Stimulated activated naive CD4-positive, alpha-beta T cell (primary cell): ENCODE measurements at places on chromosomes 12 and 14.

DNA sequence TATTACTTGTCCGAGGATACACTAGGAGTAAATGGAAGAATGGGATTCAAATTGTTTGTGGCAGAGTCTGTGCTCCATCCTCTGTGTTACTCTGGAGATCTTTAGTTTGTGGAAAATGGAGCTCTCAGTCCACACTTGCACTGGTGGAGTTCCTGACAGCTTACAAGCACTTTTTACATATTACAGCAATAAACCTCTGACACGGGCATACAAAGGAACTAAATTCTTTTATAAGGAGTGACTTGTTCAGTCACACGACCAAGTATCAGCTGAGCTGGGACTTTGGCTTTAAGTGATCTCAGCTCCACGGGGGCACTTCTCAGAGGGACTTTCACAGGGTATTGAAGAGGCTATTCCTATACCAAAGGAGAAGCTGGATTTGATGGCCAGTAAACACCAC is 417.5 kb downstream of the LRIG3 start:
- DNase-seq: no peak

DNA sequence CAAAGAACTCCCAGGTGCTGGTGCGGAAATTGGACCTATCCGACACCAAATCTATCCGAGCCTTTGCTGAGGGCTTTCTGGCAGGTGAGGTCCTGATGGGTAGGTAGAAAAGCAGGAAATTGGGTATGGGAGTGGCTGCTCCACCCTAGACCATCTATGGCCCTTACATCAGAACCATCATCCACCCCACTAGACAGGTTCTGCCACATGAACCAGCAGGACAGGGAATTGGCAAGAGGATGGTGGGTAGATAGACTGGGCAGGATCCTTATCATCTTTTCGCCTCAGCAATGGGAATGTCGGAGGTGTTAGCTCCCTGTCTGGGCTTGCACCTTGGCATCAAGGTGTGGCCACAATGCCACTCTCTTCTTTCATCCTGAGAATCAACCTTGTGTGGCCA is 23.5 kb downstream of the RDH12 start:
- no peak for DNase-seq

- no peak for DNase-seq
Observed at GRCh38 chr12:69524755-69525469, 54.7 kb downstream of the FRS2 start.

DNA sequence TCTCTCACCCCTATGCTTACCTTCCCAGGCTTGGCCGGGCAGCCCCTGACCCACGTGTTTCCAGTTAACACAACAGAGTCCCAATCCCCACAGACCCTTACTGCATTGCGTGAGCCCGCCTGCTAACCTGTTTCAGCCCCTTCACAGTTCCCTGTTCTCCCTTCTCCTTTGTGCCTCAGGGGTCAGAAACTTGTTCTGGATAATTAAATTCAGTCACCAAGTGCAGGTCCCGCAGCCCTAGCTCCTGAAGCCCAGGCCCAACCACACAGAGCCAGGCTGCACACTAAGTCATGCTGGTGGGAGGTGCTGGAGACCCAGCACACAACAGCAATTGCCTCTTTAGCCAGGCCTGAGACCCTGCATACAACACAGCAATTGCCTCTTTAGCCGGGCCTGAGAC is 9.6 kb downstream of the ISM2 start:
- no peak for DNase-seq

- DNase-seq: no peak
Observed at GRCh38 chr12:63362791-63363190, 211.8 kb upstream of the AVPR1A start.

DNA sequence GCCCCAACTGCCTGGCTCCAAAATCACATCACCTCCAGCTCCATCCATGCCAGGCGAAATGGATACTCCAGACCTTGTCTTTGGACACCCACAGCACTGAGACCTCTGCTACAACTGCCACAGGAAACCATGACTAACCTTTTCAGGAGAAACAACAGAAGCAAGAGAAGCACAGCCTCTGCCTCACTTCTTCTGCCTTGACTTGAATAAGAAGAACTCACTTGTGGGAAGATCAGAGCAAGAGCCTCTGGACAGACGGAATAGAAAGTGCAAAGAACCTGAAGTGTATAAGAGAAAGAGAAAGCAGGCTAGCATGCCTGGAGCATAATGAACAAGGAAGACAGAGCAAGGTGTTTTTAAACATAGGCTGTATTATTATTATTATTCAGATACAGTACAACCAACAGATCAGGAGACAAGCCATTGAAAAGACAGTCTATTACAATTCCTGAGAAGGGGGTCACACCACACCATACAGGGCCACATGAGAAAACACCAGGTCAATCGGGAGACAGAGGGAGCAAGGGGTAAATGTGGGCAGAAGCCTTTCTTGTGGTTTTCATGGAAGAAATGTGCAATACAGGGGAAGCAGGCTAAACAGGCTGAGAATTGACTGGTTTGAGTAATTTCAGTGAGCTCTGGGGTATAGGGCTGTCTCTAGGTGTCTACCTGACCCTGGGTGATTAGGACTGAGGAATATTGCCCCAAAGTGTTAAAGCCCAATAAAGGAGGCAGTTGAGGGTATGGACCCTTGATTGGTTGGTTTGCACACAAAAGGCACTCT is 7.4 kb upstream of the OR10P1 start:
- no peak for DNase-seq

DNA sequence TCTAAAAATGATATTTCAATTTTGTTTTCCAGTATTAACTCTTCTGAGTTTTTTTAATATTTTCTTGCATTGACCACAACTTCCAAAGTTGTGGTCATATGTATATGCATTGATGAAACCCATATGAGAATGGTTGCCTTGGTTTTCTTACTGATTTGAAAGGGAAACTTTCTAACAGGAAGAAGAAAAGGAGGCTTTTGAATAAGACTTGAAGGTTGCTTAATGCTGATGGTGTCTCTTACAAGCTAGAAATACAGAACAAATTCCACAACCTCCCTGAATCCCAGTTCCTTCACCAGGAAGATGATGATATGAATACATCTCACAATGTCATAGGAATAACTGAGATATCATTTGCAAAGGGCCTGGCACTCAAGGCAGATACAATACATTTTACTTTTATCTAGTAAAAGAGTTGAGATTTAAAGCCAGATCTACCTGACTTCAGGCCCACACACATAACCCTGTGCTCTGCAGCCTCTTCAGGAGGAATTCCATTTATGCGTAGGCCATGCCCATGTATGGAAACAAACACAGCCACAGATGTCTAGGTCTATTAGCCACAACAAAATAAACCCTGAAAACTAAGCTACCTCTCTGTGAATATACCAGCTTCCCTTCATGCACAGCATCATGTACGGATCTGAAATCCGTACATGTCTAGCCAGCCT is 165.4 kb upstream of the PLEKHG7 start:
- DNase-seq: no peak

DNA sequence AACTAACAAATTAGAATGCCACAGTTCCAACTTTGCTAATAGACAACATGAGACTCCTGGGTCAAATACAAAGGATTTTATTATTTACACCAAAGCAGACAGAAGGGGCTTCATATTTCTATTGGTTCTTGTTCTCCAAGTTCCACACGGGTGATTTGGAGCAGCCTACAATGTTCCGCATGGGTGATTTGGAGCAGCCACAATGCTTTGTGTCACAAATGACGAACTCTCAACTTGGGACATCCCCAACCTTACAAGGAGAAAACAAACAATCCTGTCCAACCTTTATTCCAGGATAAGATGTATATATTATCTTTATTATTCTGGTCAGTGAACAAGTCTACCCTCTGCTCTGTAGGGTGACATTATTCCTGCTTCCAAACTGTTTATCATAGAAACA is 694.3 kb upstream of the MGAT4C start:
- DNase-seq: no peak

GRCh38 chr12:76563061-76563460 is 3.5 kb upstream of the OSBPL8 start:
- no peak for DNase-seq

DNA sequence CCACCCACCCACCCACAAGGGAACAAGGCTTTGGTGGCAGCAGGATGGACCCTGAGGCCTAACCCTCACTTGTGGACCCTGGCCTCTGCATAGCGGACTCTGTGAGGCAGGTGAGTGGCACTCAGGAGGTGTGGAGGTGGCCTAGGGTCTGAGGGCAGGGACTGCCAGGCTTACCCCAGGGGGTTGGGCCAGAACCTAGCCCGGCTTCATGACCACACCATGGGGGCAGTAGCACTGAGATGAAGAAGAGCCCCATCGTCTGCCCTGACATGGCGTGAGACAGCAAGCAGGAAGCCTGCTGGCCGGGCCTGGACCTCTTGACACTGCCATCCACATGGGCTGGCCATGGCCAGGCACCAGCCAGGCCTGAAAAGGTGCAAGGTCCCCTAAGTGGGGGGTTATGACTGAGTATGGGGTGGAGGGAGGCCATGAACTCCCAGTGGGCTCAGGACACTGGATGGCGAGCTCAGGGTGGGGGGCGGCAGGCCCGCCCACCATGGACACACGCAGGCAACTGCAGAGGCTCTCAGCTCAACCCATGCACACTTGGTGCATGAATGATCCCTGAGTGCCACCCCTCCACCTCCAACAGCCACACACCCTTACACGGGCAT is 29.3 kb downstream of the JAG2 start:
- DNase-seq: no peak

DNA sequence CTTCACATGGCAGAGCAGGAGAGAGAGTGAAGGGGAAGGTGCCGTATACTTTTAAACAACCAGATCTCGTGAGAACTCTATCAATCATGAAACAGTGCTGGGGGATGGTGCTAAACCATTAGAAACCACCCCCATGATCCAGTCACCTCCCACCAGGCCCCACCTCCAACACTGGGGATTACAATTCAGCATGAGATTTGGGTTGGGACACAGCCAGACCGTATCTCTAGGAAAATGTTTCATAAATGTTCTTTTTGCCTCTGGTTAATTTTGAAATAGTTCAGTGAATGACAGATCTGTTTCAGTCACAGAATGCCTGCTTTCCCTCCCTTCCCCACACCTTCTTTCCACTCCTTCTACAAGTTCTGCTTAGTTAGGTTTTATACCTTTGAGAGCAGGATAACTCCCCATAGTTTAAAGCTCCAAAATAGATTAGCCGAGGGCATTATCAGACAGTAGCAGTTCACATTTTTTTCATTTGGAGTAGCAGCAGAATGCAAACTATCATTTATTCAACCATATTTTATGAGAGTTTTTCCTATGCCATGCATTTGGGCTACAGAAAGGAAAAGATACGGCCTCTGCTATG is 27.1 kb downstream of the PELI2 start:
- DNase-seq: no peak

DNA sequence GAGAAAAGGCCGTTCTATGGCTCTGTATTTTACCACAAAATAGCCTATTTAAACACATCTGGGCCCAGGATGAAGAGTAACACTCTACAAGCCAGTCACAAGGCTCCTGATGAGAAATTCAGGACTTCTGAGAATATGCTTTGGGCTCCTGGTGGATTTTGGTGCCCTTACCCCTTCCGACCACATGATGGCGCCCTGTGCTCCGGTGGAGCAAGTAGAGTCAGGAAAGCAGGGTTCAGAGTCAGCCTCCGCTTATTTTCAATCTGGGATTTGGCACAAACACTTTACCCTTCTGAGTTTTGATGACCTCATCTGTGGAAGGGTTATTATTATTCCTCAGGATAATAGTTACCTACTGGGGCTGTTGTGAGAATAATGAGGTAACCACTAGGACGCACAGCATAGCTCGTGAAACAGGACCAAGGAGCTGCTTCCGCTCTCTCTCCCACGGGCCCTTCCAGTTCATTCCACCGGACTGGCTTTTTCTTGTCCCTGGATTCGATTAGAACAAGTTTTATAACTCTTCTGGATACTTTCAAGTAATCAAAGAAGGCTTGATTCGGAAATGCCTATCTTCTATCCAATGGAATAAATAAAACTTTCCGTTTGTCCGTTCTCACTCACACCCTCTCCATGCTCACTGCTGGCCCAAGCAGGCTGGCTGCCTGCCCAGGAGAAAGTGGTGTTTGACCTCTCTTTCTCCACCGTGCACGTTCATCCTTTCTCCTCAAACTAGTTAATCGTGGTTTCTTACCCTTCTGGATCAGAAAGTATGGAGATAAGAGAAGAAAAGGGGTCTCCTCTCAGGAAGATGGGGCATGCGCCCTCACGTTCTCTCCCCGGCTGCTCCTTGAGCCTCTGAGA is 104.6 kb downstream of the GALC start:
- no peak for DNase-seq

- DNase-seq: no peak
Observed at GRCh38 chr14:100566119-100566518, 21.1 kb downstream of the BEGAIN start.

- DNase-seq: no peak
Observed at GRCh38 chr12:69998922-69999321, 173.9 kb downstream of the MYRFL start.

DNA sequence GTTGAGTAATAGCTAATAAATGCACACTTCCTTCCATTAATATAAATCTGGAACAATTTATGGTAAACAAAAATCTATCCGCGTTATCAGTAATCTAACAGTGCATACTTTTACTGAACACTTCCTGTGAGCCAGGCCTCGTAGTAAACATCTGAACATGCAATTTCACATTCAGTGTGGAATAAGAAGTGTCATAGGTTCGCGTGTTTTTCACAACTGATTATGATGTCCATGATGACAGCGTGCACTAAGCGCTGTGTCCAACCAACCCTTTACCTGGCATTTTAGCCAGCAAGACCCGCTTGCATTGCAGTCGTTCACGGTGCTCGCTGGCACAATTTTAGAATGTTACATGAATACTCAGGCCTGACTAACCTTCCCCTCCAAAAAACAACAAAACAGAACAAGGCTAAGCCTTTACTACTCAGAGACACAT is 2.1 kb downstream of the PNMA1 start:
- DNase-seq: peak; percentile 29

DNA sequence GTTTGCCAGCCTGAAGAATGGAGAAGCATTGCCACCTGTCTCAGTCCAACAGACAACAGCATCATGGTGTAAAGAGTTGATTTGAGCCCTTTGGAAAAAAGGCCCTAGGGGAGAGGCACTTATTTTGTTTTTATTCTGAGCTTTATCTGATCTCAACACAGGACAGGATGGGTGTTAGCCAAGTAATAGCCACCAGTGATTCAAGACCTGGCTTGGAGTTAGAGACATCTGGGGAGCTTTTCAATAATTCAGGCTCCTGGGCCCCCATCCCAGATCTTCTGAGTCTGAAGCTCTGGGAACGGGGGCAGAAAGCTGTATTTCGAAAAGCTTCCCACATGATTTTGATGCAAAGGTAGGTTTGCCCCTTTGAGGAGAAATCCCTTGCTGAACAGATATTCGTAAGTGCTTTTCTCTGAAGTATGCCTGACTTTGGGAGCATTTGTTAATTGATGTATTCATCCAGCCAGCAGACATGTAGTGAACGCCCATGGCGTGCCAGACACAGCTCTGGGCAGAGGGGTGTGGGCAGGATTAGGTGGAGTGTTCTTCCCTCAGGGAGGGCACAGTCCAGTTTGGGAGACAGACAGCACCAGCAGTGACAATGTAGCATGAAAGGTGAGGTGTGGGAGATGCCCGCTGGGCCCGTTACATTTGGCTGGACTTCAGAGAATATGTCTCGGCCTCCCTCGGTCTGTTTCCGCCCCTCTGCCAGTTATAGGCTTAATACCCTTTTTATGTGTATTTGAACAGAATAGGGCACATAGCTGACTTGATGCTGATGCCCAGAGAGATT is 72.5 kb downstream of the TSPAN9 start:
- DNase-seq: no peak

GRCh38 chr12:48122065-48122834 is 3.1 kb downstream of the PFKM start:
- no peak for DNase-seq

- no peak for DNase-seq
Observed at GRCh38 chr12:7693793-7694192, 1.8 kb downstream of the GDF3 start.
